ENCODE measurements at places on chromosomes 12 and 14. TPM values are rescaled to one million over a fixed set of nuclear protein-coding genes. Genes with fewer than 3 reads are reported as not detected.

DNA sequence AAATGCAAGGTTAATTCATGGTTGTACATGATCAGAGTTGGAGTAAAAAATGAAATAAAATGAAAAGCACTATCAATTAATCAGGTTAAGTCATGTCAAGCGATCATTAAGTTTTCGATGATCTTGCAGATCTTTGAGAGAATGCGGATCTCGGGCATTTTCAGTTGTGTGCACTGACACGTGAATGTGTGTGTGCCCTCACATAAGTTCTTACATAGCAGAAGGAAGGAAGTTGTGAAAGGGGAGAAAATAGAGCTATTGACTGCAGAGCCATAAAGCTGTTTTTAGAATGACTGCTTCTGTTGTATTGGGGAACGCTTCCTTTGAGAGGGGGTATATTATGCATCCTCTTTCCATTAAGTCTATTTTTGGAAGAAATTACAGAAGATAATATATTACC, 101.3 kb downstream of the HMGA2 start:
- no peaks in the 10 kb centered on the region for H3K36me3 ChIP-seq
- H3K4me3 ChIP-seq: no peak overlapping the region
- no peak for DNase-seq
- H3K27ac ChIP-seq: no peak overlapping the region
- no peaks in the 10 kb centered on the region for H3K4me1 ChIP-seq

GRCh38 chr14:71591929-71592328, 340.3 kb upstream of the RGS6 start:
- no peak for DNase-seq
- H3K36me3 ChIP-seq: no peaks in the 10 kb centered on the region
- peaks cover 24% of the 10 kb centered on the region for H3K4me1 ChIP-seq
- no peak overlapping the region for H3K4me3 ChIP-seq
- no peak overlapping the region for H3K27ac ChIP-seq

DNA sequence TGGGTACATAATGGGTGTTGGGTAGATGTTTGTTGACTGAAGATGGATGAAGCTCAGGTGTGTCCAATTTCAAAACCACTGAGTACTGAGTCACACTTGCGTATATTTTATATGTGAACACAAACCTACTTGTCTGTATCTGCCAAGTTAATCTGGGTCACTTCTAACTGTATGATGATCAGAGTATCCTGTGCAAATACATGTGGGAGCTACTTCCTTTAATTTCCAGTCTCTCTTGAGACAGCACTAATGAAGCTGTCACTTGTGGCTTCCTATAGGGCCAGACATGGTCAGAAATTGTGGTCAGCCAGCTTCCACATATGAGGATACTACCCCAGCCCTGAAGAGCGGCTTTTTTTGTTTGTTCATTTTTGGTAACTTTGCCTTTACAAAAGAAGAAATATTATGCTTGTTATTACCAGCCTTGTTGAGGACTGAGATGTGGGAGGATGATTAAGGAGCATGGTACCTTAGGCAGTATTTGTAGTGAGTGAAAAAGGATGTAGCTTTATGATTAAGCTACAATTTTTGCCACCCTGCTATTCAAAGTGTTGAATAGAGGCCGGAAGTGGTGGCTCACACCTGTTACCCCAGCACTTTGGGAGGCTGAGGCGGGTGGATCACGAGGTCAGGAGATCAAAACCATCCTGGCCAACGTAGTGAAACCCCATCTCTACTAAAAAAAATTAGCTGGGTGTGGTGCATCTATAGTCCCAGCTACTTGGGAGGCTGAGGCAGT, 32.4 kb downstream of the PLXNC1 start:
- H3K4me1 ChIP-seq: peaks cover 8% of the 10 kb centered on the region
- no peaks in the 10 kb centered on the region for H3K27me3 ChIP-seq
- no peaks in the 10 kb centered on the region for H3K36me3 ChIP-seq
- DNase-seq: no peak

DNA sequence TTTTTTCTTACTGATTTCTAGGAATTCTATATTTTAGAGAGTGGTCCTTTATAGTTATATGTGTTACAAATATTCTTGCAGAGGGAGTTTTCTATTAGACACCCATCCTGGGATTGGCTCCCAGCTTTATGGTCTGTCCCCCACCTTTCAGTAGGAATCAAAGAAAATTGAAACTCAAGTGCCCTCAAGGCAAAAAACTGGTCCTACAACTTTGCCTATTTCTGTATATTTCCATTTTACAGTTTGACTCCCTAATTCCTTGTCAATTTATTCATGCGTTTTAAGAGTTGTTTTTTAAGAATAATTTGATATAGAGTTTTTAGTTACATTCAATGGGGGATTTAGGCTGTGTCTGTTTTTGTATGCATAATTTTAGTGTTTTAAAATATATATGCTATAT, 208.9 kb downstream of the SYNE2 start:
- H3K36me3 ChIP-seq: peaks cover 20% of the 10 kb centered on the region
- no peaks in the 10 kb centered on the region for H3K27me3 ChIP-seq
- no peak overlapping the region for H3K4me3 ChIP-seq
- no peak overlapping the region for H3K27ac ChIP-seq
- DNase-seq: no peak
- H3K4me1 ChIP-seq: no peaks in the 10 kb centered on the region

DNA sequence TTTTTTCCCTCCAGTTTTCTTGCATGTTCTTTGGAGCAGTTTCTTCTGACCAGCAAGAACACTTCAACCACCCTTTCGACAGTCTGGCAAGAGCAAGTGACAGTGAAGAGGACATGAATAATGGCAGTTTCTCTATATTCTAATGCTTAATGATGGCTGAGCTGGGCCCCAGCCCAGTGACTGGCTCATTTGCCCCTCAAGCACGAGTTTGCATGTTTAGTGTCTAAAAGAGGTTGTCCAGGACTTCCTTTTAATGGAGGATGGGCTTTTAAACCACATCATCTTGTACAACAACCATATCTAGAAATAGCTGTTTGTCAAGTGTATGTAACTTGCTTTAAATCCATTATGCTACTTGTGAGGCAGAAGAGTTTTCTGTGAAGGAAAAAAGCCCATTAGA, 28.4 kb downstream of the RAD9B start:
- no peaks in the 10 kb centered on the region for H3K4me1 ChIP-seq
- H3K36me3 ChIP-seq: no peaks in the 10 kb centered on the region
- no peaks in the 10 kb centered on the region for H3K27me3 ChIP-seq
- no peak for DNase-seq

DNA sequence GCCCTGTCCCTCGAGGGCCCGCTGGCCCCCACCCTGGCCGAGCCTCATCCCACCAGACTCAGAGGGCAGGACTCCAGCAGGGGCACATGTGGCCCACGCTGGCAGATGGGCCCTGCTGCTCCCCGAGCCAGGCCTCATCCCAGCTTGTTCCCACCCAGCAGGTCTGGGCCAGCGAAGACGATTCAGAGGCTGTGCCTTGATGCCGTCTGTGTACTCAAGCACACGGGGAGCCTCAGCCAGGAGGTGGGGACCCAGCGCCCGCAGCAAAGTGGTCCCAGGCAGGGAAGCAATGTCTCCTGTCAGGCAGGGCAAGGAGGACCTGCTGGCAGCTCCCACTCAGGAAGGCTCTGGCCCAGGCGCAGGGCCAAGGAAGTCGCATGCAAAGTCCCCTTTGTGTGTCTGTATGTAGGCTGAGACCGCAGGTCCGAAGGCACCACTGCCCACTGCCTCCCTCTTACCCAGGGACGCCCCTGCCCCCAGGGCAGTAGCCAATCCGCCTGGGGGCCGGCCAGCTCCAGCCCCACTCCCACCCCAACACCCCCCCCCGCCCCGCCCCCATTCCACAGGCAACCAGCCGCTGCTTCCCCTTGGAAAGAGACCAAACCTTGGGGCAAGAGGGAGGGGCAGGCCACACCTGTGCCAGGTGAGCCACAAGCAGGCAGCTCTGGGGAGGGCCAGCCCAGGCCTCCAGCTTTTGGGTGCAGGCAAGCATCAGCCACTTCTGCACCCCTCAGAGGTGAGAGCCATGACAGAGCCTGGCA, 9.4 kb downstream of the DEGS2 start:
- no peaks in the 10 kb centered on the region for H3K36me3 ChIP-seq
- no peak overlapping the region for H3K4me3 ChIP-seq
- no peaks in the 10 kb centered on the region for H3K27me3 ChIP-seq
- no peak overlapping the region for H3K27ac ChIP-seq
- DNase-seq: no peak

DNA sequence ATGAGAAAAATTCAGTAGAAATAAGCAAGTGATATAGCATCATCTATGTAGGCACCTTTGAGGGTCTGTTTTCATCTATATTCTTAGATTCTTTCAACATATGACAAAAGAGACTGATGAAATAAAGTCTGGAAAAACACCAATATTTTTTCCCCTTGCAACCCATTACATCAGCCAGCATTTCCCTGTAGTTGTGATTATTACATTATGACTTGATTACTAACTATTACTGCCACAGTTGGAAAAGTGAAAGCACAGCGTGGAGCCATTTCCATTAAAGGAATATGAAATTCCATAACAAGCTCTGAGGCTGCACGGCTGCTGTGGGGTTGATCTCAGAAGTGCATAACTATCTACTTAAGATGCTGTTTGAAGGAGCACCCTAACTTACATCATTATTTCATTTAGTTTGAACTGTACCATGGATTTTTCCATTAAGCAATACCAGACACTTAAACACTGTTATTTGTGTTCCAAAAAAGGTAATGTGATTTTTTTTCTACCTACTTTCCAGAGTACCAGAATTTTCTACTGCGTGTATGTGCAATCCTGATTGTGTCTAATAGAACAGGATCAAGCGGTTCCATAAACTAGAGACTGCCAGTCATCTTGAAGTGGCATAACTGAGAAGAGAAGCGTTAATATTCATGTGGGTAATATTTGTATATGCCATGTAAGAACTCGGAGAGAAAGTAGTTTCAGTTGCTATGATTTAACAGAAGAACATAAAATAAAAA, 405.5 kb downstream of the MDGA2 start:
- H3K27ac ChIP-seq: no peak overlapping the region
- no peaks in the 10 kb centered on the region for H3K4me1 ChIP-seq
- H3K4me3 ChIP-seq: no peak overlapping the region
- no peaks in the 10 kb centered on the region for H3K27me3 ChIP-seq

DNA sequence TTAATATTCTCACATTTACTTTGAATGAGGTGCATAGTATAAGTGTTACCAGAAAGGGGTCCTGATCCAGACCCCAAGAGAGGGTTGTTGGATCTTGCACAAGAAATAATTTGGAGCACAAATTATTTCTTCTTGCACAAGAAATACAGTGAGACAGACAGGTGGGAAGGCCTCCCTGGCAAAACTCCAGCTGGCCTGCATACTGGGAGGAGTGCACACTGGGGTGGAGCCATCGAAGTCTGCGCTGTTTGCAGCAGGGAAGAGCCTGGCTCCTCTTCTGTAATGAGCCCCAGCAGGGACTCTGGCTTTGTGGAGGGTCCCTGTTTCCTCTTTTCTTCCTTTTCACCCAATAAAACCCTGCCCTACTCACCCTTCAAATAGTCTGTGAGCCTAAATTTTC, 141.6 kb downstream of the GLT1D1 start:
- H3K27me3 ChIP-seq: no peaks in the 10 kb centered on the region
- no peak for DNase-seq
- no peak overlapping the region for H3K4me3 ChIP-seq

DNA sequence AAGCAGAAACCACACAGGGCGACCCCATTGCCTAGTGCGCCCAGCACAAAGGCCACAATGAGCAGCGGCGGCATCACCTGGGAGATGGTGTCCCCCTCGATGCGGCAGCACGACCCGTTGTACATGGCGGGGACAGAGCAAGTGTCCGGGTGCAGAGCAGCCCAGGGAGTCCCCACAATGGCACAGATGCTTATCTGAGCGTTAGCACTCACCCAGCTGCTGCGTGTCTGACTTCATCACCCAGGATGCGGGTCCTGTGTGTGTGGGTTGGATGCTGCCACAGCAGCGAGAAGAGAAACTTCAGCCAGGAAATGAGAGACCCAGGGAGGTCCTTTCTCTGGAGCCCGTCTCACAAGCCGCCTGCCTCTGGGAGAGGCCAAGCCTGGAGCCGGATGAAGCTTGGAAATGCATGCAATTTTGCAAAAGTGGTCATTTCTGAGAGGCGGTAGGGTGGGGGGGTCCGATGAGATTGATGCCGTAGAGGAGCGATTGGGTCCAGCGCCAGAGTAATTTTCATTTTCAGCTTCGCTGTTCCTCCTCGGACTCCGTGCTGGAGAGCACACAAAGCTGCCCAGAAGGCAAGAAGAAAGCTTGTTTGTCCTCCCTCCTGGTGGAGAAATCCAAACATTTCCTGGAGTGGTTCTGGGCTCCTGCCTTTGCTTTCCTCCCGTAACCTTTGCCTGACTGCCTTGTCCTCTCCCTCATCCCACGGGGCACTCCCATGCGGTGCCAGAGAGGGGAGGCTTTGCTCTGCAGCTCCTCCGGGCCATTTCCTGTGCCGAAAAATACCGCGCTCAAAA, at the start of gene HCAR1:
HCAR1 (minus strand) TSS at position 630 of the 800 bp plus-strand sequence; CDS start at position 125, 505 bp downstream.
- no peak within 1 kb of the TSS for H3K27ac ChIP-seq
- H3K4me1 ChIP-seq: peaks cover 12% of the 10 kb centered on the region
- no peak within 1 kb of the TSS for H3K4me3 ChIP-seq
- H3K27me3 ChIP-seq: no peaks in the 10 kb centered on the region

DNA sequence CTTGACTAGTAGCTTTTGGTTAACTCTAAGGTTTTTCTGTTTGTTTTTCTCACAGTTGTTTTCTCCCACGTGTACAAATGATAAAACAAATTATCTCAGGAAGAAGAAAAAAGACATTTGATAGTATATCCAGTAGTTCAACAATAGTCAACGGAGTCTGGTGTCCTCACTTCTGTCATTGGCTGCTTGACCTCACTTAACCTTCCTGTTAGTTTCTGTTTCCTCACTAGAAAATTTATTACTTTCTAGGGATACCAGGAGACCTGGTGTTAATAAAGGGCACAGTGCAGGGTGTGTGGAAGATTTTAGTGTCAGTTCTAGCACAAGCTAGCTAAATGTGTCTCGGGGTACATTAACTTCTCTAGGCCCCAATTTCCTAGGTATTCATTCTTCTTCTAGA, 116.0 kb downstream of the PRKCH start:
- H3K36me3 ChIP-seq: peaks cover 6% of the 10 kb centered on the region
- H3K4me1 ChIP-seq: peaks cover 95% of the 10 kb centered on the region
- no peak overlapping the region for H3K4me3 ChIP-seq
- H3K27me3 ChIP-seq: no peaks in the 10 kb centered on the region
- no peak overlapping the region for H3K27ac ChIP-seq
- no peak for DNase-seq

AHNAK2 gene
- 0.04 TPM for total RNA-seq

FERMT2 gene
- 0.93 TPM for total RNA-seq

KIF26A gene
- 0.15 TPM for total RNA-seq

SYCP3 gene
- 0.27 TPM for total RNA-seq

IGFBP6 gene
- 1.6 TPM for total RNA-seq

IFNG-AS1 gene
- total RNA-seq: 1.6 TPM

Measured in CD8-positive, alpha-beta memory T cell (primary cell).